ENCODE measurements at places on chromosomes 1 and 21.

- no peak for DNase-seq
- H3K27me3 ChIP-seq: no peaks in the 10 kb centered on the region
- peak overlapping the region; percentile 56 for H3K4me3 ChIP-seq
- no peak overlapping the region for H3K27ac ChIP-seq
- H3K36me3 ChIP-seq: no peaks in the 10 kb centered on the region
Measured at GRCh38 chr1:196649990-196650389, 1.9 kb upstream of the CFH start.

- peaks cover 10% of the 10 kb centered on the region for H3K4me1 ChIP-seq
- no peak overlapping the region for H3K27ac ChIP-seq
- H3K36me3 ChIP-seq: peaks cover 29% of the 10 kb centered on the region
- no peak overlapping the region for H3K4me3 ChIP-seq
- H3K27me3 ChIP-seq: no peaks in the 10 kb centered on the region
- no peak for DNase-seq
Measured at GRCh38 chr1:11151826-11152612, 37.1 kb upstream of the ANGPTL7 start.

GRCh38 chr1:112247961-112248360, 148.1 kb upstream of the CTTNBP2NL start:
- H3K27ac ChIP-seq: no peak overlapping the region
- no peak overlapping the region for H3K4me3 ChIP-seq
- 0 out of 2 replicates have a peak, but pooled peaks cover under 1% of the 10 kb centered on the region for H3K4me1 ChIP-seq

DNA sequence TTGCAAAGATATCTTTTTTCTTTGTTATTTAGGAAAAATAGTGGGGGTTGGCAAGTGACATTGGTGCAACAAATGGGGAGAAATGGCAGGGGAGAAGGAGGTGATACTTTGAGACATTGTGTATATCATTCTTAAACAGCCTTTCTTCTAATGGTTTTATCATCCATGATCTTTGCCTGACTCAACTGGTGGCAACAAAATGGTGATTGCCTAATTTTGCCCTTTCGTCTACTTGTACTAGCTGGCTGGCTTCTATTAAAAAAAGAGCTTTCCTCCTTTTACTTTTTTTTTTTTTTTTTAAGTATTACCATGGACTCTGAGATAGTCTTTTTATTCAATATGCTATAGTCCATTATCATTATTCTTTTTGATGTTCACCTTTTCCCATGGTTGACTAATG, 27.7 kb downstream of the DESI2 start:
- peaks cover 36% of the 10 kb centered on the region for H3K36me3 ChIP-seq
- H3K4me3 ChIP-seq: no peak overlapping the region
- no peak for DNase-seq
- H3K27me3 ChIP-seq: no peaks in the 10 kb centered on the region

- no peaks in the 10 kb centered on the region for H3K27me3 ChIP-seq
- H3K36me3 ChIP-seq: peaks cover 14% of the 10 kb centered on the region
- H3K27ac ChIP-seq: peak overlapping the region; percentile 82
- H3K4me1 ChIP-seq: peaks cover 24% of the 10 kb centered on the region
- no peak overlapping the region for H3K4me3 ChIP-seq
Measured at GRCh38 chr1:8523666-8524206, 205.8 kb downstream of the SLC45A1 start.

- no peak for DNase-seq
- H3K4me3 ChIP-seq: no peak overlapping the region
- no peaks in the 10 kb centered on the region for H3K27me3 ChIP-seq
Measured at GRCh38 chr1:159228554-159228953, 23.9 kb downstream of the ACKR1 start.

DNA sequence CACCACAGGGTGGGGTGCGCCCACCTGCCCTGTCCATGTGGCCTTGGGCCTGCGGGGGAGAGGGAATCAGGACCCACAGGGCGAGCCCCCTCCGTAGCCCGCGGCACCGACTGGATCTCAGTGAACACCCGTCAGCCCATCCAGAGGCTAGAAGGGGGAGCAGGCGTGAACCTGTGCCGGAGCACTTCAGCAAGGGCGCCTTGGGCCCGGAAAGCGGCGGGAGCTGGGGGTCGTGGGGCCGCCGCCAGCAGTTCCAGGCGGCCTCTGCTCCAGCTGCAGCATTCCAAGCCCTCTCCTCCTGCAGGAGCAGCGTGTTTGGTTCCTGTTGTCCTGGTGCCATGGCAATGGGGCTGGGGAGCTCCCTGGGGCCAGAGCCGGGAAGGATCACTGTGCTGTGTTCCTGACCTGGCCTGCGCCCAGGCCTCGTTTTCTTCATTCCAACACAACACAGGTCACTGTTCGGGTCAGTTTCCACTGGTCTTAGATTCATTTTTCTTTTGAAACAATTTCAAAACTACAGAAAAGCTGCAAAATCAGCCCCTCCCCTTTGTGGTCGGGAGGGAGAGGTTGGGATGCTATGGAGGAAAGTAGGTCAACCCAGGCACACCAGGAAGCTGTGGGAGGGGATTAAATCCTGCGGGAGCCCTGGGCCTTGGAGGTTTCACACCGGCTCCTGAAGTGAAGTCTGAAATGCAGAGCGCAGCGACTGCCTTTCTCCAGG, 18.8 kb downstream of the SLX9 start:
- no peak overlapping the region for H3K4me3 ChIP-seq
- H3K27me3 ChIP-seq: no peaks in the 10 kb centered on the region
- peak overlapping the region; percentile 83 for H3K27ac ChIP-seq

DNA sequence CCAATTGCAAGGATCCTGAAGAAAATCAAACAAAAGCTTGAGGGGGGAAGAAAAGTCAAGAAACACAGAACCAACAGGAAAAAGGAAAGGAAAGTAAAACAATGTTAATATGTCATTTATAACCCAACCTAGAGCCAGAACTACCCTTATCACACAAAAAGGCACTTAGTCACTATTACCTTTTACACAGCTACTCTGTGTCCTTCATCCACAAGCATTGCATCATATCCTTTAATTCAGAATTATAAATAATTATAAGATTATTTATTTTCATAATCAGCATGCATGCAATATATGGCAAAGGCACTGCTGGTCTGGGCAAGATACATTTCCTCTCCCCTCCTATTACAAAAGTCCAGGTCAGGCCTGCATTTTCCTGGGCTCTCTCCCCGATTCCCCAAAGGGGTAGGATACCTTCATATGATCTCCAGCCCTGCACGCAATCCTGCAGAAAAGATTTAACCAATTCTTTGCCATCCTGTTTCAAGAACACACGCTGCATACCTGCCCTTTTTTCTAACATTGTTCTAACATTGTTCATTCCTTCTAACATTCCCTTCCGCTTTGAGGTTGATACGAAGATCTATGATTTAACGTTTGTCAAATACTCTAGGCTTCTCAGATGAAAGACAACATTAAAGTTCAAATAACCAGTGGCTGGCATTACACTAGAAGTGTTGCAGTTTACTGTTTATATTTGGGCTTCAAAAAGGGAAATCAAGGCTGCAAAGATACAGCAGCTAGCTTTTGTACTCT, 4.3 kb downstream of the PTPN14 start:
- DNase-seq: no peak
- peak overlapping the region; percentile 35 for H3K27ac ChIP-seq
- H3K4me3 ChIP-seq: no peak overlapping the region
- H3K27me3 ChIP-seq: no peaks in the 10 kb centered on the region

DNA sequence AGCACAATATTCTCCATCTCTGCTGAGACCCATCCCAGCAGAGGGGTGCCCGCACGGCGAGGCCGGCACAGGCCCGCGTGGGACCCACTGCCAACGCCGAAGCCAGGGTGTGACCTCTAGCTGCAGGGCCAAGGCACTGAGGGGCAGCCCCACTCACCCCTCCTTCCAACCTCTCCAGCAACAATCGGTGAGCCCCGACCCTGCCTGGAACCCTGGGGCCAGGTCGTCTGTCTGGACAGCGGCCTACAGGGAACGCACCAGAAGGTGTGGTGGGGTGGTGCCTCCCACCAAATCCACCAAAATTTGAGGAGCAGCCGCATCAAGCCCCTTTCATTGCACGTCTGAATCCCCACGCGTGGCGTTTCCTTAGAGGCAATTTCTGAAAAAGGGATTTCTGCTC, 63.0 kb upstream of the ADARB1 start:
- H3K27me3 ChIP-seq: peaks cover 20% of the 10 kb centered on the region
- no peak overlapping the region for H3K27ac ChIP-seq
- H3K4me3 ChIP-seq: no peak overlapping the region
- H3K36me3 ChIP-seq: no peaks in the 10 kb centered on the region
- peaks cover 19% of the 10 kb centered on the region for H3K4me1 ChIP-seq

DNA sequence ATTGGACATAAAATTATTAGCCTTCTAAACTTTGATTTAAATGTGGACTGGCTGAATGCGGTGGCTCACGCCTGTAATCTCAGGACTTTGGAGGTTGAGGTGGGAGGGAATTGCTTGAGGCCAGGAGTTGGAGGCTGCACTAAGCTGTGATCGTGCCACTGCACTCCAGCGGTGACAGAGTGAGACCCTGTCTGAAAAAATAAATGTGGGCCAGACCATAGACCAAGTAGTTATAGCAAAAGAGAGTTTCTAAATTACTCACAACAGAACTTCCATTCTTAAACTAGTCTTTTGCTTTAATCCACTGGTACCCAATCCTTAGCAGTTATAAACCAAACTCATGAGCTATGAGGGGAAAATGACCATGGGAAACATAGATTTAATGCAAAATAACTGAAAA, 35.2 kb downstream of the RAP1A start:
- no peaks in the 10 kb centered on the region for H3K36me3 ChIP-seq
- no peak for DNase-seq
- no peak overlapping the region for H3K27ac ChIP-seq
- no peaks in the 10 kb centered on the region for H3K27me3 ChIP-seq
- no peak overlapping the region for H3K4me3 ChIP-seq

DNA sequence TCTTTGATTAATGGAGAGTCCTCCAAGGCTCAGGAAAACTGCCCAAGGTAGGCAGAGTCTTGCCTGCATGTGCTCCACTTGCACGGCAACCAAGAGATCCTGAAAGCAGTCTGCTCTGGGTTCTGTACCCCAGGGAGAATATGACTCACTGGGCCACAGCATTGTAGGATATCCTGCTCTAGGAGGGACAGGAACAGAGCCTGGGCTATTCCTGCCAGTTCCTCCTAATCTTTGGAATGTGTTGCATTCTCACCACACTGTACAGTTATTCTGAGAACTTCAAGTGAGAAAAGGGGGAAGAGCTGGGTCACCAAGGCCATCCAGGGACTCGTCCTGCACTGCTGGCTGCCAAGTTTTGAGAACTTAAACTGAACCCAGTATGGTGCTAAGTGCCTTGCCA, 278.5 kb downstream of the MATN1 start:
- H3K4me1 ChIP-seq: 0 out of 2 replicates have a peak, but pooled peaks cover 5% of the 10 kb centered on the region
- 0 out of 2 replicates have a peak, but pooled peaks cover 5% of the 10 kb centered on the region for H3K36me3 ChIP-seq
- no peak for DNase-seq
- no peak overlapping the region for H3K4me3 ChIP-seq

DNA sequence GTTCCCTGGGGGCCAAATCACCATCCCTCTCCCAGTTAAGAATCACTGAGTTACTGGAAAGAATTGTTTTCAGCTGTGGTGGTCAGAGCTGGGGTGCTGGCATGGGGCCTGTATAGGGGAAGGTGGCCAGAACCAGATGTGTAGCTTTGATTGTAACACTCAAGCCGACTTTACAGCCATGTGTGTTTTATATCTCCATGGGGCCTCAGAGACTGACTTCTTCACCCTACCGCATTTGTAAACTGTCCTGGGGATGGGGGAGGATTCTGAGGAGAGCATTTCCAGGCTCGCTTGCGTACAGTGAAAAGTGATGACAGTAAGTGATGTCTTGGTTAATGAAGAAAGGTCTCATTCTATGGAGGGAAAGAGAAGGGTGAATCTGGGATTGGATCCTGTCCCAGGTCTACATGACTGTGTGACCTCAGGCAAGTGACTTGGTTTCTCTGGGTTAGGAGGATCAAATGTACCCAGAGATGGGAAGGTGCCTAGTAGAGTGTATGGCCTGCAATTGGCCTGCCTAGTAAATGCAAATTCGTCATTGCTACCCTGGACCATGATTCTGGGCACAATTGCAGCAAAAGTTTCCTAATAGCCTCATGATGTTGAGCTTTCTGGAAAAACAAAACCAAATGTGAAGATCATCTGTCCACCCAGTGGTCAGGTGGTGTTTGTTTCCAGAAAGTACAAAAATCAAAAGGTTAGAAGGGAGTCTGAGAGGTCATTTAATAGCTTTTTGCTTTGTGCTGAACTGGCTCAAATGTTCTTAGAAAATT, 49.7 kb upstream of the RCC2 start:
- peaks cover 2% of the 10 kb centered on the region for H3K27me3 ChIP-seq
- peaks cover 32% of the 10 kb centered on the region for H3K4me1 ChIP-seq
- H3K27ac ChIP-seq: no peak overlapping the region
- DNase-seq: no peak

DNA sequence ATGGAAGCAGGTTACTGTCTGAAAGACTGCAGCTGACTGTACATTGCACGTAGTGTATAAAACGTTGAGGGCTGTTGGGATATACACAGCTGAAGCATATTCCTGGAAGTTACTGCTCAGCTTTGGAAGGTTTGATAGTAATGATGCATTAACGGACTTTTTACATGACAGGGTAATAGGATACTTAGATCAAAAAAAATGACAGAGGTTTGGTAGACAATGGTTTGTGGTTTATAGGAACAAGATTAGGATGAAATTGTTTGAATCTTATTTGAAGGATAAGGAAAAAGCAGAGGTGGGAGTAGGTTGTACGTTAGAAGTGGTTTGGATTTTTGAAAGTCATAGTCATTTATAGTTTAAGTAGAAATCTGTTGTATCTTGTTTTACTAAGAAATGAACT, 33.0 kb downstream of the ADGRL2 start:
- no peak for DNase-seq
- H3K4me3 ChIP-seq: no peak overlapping the region
- H3K36me3 ChIP-seq: peaks cover 3% of the 10 kb centered on the region
- H3K4me1 ChIP-seq: peaks cover 52% of the 10 kb centered on the region
- no peak overlapping the region for H3K27ac ChIP-seq

DNA sequence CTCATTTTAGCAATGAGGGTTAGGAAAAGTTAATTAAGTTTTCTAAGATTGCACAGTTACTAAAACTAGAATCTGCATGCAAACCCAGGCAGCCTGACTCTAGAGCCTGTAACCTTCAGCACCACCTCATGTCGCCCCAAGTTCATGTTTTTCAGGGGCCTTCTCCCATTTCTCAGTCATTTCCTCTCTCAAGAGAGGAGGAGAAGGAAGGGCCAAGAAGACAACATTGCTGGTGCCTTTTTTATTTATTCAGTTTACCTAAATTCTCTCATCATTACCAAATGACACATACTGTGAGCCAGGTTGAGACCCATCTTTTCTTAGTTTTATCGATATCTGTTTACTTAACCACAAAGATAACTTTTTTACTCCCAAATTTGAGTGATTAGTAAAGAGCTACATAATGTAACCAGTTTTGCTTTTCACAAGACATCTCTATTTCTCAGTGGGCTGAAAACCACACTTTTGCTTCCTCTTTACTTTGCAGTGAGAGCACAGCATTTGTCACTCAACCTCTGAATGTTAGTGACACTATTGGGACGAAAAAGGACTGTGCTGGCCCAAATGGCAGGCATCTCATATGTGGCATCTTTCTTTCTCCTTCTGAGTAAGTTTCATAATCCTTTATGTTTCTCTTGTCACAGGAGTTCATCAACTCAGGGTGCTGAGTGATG, at the start of gene CD101:
Gene CD101 (plus strand): TSS at position 507 of the 674 bp plus-strand sequence. CDS start 58 bp downstream, at position 565.
- H3K36me3 ChIP-seq: no peaks in the 10 kb centered on the region
- no peak within 1 kb of the TSS for H3K27ac ChIP-seq
- H3K4me1 ChIP-seq: peaks cover 42% of the 10 kb centered on the region
- no peaks in the 10 kb centered on the region for H3K27me3 ChIP-seq
- DNase-seq: no peak

All from WTC11 (cell line).